ENCODE measurements at places on chromosomes 7 and 10.

- no peak for DNase-seq
These were observed 21.3 kb upstream of the NUB1 start for GRCh38 chr7:151320263-151320845.

- DNase-seq, result no peak
These were observed at the start of gene LANCL2 for GRCh38 chr7:55365205-55365674. Gene LANCL2, plus strand, starts transcription at chr7:55365337. Its CDS starts 689 bp downstream, at chr7:55366026.

DNA sequence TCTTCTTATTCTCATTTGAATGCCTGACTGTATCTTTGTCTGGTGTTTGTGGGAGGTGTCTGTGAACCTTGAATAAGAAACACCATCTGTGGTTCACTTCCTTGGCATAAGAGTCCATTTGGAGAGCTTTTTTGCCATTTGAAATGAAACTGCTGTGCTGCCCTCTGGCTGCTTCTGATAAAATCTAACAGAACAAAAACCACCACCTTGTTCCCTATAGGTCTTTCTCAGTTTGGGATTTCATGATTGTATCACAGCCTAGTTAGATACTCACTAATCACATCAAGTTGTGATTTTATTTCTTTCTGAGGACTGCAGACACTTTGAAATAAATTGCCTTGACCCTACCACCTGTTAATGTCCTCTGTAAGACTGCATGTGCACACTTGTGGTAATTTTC, 102.7 kb upstream of the FAM13C start:
- DNase-seq, result no peak

- DNase-seq, result no peak
These were observed 7.4 kb downstream of the ZNF488 start for GRCh38 chr10:47376522-47377220.

DNA sequence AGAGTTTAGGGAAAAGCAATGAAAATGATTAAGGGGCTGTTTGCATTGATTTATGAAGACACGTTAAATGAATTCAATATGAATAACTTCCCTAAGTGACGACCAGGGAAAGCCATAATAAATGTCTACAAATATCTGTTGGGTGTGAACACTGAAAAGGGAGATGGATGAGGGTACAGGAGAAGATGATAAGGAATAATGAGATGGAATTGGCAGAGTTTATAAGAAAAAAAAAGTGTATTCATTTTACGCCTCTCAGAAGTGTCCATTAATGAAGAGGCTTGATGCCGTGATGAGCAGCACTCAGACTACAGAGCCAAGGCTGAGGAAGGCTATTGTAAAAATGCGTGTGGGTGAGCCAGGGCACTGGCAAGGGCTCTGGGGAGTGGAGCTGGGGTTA, 346.7 kb upstream of the AKR1E2 start:
- DNase-seq, result no peak

GRCh38 chr10:99292159-99292558, 37.0 kb upstream of the CNNM1 start:
- DNase-seq, result no peak

DNA sequence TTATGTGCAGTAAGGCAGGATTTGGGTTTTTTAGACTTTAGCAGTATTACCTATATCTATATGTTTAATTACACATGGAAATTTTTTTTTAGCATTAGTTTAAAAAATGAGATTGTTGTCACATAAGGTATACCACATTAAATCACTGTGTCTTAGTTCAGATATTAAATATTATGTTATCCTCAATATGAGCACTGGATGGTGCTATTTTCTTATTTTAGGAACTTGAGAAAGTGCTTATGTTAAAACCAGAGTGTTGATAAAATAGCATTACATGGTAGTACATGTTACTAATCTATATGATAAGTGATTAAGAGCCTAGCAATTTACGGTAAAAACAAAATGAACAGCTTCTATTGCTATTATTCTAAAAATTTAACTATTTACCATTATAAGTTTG, 28.8 kb downstream of the MIOS start:
- no peak for DNase-seq

DNA sequence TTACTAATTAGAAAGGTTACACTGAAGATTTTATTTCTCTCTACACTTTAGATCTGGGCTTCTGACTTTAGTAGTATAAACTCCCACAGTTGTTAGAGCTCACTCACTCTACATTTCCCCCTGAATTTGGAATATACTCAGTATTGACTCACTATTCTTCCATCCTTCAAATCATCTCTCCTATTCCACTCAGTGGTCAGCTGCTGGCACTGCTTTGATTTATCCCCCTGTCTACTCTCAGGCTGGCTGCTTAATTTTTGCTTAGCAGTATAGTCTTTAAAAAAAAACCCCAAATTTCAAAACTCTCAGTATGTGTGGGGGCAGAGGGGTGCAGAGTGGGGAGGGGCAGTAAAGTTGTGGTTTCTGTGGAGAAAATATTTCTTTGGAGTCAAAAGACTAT, 68.9 kb downstream of the CDK6 start:
- no peak for DNase-seq

GRCh38 chr7:150373049-150373801, 4.6 kb downstream of the REPIN1 start:
- DNase-seq, result no peak

DNA sequence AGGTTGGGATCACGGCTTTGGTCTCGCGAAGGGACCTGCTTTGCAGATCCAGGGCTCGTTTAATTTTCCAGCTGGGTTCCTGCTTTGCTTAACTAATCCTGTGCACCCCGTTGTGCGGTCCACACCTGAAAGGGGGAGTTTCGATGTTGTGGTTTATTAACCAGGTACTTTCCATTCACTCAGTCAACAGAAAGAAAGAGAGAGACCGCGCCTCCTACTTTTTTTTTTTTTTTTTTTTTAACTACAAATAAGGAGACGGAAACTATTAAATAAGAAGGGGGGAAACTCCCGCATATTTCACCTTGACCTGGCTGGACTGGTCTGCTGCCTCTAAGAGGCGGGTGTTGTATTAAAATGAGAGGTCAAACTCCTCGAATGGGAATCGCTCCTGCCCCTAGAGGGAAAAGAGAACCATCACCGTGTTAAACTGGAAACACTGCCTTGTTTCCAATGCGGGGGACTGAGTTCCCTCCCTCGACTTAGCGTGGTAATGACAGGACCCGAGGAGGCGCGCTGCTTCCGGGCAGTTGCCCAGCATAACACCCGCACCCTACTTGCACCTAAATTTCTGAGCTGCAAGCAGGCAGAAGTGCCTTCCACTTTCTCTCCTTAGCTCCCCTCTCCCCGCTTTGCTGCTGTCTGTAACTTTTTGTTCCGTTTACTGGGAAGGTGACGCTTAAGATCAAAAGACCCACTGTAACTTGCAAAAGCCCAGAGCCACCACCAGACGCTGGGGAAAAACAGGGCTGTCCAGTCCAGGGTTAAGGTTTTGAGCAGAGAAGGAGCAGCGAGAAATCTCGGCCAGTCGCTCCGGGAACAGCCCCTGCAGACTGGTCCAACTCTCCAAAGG, 1.1 kb upstream of the ITGB8 start:
- DNase-seq, result no peak

- no peak for DNase-seq
These were observed 7.9 kb upstream of the WIPF3 start for GRCh38 chr7:29798422-29798821.

- DNase-seq, result no peak
These were observed 18.1 kb upstream of the TFAM start for GRCh38 chr10:58367069-58367468.

DNA sequence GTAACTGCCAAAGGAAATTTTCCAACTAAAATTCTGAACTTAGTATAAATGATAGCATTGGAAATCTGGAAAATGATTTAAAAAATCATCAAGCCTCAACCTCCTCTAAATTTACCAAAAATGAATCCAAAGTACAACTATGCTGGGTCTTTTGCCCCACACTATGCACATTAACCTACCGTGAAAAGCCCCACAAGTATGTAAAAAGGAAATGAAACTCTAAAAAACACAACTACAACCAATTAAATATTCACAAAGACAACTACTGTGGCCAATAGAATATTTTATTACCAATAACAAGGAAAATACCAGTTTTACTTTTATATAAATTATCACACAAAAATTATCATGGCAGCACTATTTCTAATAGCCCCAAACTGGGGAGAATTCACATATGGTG, 19.3 kb downstream of the EIF3A start:
- no peak for DNase-seq

- no peak for DNase-seq
These were observed 34.3 kb upstream of the ADAM12 start for GRCh38 chr10:126422567-126422966.

- DNase-seq, result no peak
These were observed 5.6 kb downstream of the PCGF5 start for GRCh38 chr10:91226093-91226492.

GRCh38 chr10:49288341-49289065, 10.5 kb upstream of the C10orf71 start:
- no peak for DNase-seq

- no peak for DNase-seq
These were observed 757.0 kb upstream of the C7orf33 start for GRCh38 chr7:147833557-147833956.

DNA sequence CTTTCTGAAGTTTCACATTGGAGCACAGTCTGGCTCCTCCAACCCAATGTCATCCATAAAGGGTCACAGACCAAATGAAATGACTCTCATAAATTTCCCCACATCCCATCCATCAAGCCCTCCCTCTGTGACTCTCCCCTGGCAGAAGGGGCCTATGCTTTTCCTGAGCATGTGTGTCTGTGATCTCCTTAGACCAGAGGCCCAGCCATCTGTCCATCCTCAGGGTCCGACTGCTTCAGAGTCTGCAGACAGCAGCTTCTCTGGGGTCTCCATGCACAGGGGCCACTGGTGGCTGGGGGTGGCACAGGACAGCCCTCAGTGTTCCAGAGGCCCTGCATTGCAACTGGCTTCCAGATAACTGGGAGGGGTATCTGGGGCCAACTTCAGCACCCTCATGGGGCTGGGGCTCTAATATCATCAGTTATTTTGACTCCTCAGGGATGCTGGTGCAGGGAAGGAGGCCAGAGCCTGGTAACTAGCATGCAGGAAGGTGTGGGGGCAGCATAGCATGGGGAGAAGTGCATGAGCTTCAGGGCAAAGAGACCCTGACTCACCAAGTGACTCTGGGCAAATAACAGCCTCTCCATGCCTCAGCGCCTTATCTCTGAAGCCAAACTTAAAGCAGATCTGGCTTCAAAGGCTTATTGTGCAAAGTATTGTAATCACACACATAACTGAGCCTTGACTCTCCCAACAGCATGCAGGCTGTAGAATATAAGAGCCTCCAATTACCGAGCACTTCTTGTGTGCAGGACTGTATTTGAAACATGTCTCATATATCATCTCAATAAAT, 266.9 kb downstream of the GRID1 start:
- DNase-seq, result no peak

DNA sequence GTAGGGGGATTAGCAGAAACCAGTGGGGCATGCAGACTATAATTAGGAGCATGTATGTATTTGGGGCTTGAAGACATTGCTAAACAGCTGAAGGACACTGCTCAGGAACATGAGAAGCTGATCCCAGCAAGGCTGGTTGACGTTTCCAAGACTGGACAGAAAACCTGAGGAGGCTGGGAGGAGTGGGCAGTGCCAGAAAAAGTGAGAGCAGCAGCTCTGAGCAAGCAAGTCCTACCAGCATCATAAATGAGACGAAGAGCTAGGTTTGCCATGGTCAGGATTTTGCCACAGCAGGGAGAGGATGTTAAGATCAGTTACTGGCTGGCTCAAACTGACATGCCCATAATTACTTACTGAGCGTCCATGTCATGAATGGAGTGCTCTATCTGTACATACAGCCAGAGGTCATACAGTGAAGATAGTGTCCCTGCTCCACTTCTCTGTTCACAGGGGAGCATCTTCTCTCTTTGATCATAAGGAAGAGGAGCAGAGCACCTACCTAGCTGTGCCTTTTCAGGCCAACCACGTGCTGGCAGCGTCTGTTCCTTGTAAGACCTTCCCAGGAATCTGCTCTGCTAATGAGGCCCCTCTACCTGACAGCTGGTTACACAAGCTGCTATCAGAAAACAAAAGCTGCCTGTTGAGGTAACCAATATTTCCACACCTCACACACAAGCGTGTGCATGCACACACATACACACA, 44.7 kb downstream of the PDE1C start:
- no peak for DNase-seq

DNA sequence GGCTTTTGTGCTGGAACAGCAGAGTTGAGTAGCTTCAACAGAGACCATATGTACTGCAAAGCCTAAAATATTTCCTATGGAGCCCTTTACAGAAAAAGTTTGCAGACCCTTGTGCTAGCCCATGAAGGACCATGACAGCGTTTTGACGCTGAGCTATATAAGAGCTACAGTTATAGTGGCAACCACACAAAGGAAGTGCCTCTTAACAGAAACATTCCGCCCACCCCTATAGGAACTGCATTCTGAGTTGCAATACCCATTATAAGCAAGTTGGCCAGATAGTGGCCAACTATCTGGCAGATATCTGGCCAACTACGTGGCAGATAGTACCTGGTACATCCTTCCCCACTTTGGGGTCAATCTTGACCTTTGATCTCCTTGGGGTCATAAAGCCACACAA, 47.5 kb upstream of the DMBT1 start:
- DNase-seq, result no peak

- DNase-seq, result no peak
These were observed 30.2 kb upstream of the CYP26C1 start for GRCh38 chr10:93030409-93030808.

- no peak for DNase-seq
These were observed 3.9 kb downstream of the DDX21 start for GRCh38 chr10:68959695-68960527.

DNA sequence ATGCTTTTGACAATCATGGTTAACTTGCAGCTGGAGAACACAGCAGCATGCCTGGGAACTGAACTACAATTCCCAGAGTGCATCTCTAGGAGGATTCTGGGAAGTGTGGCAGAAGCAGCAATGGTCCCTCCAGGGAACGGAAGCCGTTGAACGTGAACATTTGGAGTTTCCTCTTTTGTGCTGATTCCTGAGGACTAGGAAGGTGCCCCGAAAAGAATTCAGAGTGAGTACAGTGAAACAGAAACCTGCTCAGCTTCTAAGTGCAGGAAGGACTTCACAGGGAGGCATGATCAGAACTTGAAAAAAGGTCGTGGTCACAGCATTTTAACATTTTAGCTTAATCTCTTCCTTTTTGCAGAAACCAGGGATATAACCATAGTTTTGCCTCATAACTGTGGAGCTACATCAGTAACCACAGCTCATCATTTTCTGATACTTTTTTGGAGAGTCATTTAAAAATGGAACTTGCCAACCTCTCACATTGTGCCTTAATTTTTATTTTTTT, at the start of gene NUDT13:
Gene NUDT13, plus strand, starts transcription at position 111 of the 505 bp plus-strand sequence. CDS start 3,911 bp downstream, outside the sequence.
- DNase-seq, result peak; percentile 34

- DNase-seq, result no peak
These were observed 29.9 kb downstream of the ERLIN1 start for GRCh38 chr10:100155936-100156335.

- peak; percentile 22 for DNase-seq
These were observed 15.9 kb downstream of the FAM53B start for GRCh38 chr10:124728071-124728829.

DNA sequence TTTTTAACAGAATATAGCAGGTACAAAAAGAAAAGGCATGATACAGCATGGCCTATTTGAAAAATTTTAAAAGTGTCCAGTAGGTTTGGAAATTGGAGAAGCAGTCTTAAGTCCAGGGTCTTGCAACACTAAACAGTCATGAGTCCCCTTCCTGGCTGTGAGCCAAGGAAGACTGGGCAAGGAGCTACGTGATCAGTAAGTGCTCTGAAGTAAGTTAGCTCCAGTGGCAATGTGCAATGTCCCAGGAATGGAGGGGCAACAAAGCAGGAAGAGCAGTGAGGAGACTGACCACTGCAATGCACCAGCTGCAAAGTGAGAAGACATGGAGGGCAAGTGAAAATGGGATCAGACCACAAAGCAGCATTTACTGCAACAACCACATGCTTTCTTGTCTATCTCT, 72.9 kb upstream of the GRID1 start:
- DNase-seq, result no peak
